T-helper 9 cell (primary cell): ENCODE measurements at places on chromosomes 7 and 10.
A peak's percentile ranks its signal among the peaks of the same experiment; 100 is the strongest.

DNA sequence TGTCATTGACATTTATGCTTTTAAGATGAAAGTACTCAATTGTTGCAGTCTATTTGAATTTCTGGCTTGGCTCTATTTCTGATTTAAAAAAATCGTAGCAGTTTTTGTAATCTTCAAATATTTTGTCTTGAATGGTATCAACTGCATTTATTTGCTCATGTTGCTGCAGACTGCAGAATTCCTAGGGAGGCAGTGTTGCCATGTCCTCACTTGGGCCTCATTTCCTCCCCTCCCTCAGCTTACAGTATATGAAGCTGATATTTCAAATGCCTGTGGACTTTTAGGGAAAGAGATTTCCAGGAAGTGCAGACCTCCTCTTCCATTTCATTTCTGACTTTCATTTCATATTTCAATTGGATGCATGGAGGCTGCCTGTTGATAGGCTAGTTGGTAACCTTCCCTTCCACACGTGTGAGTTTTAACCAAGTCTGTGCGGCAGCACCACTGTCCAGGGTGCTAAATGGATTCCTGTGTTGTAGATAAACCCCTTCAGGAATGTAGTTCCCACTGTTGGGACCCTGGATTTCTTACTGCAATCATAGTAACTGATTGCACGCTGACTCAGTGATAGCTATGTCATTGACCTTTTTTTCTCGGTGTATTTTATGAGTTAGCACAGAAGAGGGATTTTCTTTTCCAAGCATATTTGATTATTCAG, 17.5 kb downstream of the VPS50 start:
- no peak for DNase-seq

DNA sequence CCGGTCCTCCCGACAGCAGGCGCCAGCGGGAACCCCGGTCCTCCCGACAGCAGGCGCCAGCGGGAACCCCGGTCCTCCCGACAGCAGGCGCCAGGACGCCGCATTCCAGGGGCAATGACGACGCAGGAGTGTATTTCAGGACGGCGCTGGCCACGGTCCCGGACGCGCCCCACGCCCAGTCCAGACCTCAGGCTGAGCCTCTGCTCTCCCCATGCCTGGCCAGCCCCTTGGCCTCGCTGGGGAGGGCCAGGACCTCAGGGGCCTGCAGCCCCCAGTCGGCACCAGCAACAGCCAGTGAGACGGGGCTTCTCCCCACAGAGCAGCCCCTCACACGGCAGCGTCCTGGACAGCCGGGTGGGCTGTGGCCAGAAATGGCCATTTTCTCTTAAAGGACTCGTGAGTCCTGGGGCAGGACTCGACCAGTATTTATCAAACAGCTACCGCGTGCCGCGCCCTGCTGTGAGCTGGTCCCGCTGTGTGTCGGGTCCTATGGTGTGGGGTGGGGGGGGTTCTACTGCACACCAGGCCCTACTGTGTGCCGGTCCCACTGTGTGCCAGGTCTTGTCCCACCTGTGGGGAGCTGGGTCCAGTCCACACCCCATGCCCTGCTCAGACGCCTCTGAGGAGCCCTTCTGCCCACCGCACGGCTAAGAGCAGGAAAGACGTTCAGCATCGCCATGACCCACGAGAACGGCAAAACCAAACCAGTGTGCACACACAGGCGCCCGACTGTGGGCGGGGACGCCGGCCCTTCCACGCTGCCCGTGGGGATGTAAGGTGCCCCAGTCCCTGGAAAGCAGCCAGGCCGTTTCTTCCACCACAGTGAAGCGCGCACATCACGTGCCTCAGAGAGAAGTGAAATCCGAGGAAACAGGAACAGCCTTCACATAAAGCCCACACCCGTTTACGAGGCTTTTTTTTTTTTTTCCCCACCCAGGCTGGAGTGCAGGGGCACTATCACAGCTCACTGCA, 33.3 kb downstream of the GET4 start:
- DNase-seq = no peak

GRCh38 chr7:120731271-120731670, 126.7 kb downstream of the TSPAN12 start:
- DNase-seq = no peak

DNA sequence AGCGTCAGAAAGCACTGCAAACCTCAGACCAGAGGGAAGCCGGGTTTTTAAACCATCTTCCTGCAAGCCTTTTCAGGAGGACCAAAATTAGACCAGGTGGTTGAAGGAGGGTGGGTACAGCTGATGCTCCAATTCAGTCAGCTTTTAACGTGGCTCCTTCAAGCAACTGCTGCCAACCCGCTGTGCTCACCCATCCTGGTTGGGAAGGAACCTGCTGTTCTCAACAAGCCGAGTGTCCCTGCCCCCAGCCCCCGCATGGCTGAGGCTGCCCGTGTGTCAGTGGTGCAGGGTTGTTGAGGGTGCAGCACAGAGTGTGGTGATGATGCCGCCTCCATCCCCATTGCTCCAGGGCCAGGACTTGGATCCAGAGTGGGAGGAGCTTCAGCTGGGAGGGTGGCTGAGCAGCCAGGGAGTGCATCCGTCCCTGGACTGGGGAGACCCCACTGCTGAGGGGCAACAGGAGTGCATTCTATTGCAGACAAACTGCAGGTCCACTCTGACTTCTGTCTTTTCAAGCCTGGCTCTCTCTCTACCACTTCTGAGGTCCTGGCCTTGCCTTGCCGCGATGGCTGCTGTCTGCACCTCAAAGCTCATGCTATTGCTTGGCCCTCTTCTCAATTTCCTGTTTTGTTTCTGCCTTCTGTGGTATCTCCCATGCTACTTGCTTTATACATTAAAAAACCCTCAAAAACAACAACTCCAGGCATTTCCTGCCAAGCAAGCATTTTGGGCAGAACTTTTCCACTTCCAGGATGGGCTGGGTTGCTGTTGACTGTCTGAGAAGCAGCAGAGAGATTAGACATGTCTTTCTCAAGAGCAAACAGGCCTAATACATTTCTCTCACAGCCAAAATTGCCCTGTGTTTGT, 134.7 kb downstream of the DNAJB6 start:
- no peak for DNase-seq

- no peak for DNase-seq
These were observed 33.3 kb upstream of the XPNPEP1 start for GRCh38 chr10:109956454-109957091.

- DNase-seq = peak; percentile 63
These were observed at the start of gene COA1 for GRCh38 chr7:43729214-43729923. COA1 (minus strand) TSS chr7:43729523; CDS start chr7:43648614, 80,909 bp downstream.

DNA sequence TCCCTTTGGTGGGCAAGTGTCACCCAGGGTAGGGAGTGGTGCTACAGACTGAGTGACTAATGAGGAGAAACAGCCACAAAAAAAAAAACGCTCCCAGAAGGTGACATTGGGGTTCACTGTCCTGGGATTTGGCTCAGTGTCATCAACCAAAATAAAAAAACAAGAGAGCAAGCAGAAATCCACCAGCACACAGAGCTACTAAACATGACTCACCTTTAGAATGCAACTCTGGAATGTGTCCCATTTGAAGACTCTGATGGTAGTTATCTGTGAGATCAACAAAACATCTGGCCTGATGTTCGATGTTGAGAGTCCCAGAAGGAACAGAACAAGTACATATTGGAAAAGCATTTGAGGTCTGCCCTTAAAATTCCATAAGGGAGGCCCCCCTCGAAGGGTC, 200.3 kb upstream of the LYZL2 start:
- DNase-seq = no peak

DNA sequence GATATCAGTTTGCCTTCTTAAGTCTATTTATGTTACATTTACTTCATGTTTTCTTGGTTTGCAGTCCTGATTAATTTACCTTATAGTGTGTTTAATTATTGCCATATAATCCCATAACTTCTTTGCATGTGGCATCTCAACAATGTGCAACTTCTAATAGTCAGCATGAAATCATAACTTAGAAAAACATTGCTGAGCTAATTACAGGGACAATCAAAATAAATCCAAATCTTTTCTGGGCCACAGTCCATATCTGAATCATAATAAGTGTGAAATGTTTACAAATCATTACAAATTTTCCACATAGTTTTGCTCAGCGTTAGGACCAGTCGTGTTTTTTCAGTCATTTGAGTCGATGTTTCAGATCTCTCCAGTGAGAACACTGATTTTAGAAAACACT, 29.1 kb upstream of the CABCOCO1 start:
- DNase-seq = no peak

GRCh38 chr7:158811461-158811860, 17.8 kb downstream of the ESYT2 start:
- DNase-seq = no peak

- DNase-seq = no peak
These were observed 94.3 kb upstream of the SORCS3 start for GRCh38 chr10:104546756-104547155.

DNA sequence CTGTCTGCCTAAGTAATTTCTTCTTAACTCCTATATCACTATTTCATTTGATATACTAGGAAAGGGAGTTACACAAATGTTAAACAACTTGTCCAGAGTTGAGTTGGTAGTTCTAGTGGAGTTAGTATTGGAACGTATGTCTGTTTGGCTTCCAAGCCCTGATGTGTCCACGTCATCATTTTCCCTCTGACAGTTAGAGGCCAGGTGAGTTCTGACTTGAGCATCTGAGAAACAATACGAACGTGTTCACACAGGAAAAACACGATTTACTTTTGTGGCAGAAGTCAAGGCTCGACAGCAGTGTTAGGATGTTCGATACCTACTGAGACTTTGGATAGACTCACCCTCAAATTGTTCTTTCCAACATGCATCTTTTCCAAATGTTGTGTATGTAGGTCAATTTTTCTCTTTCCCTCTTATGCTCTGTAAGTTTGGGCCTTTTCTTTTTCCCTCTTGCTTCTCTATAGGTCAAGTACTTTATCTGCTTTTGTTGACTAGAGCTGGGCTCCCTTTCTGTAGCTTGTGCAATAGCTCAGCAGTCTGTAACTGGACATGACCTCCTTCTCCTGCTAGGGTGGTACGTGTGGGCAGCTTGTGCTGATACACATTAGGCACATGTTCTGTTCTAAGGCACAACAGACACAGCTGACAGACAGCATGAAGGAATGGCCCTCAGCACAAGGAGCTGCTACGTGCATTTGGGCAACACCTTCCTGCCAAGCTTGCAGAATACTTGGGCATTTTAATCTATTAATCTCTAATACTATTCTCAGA, 222.9 kb downstream of the PTEN start:
- no peak for DNase-seq

DNA sequence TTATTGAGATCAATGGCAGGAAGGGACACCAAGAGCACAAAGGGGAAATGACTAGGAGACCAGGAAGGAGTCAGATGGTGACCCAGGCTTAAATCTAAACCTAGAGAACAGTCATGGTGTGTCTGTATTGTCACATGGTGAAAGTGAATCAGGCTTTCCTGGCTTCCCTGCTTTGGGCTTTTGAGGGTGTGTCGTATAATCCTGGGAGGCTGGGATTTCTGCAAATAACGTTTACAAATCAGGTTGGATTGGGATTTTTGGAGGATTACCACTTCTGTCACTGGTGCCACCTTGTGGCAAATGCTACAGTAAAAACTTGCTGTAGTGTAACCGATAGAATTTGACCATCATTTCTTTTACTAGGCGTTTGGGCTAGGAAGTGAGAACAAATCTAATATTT, 502.6 kb downstream of the NRG3 start:
- DNase-seq = no peak

- DNase-seq = no peak
These were observed 134.5 kb downstream of the DYNC1I1 start for GRCh38 chr7:95906851-95907250.

GRCh38 chr10:51289519-51289918, 215.2 kb downstream of the PRKG1 start:
- DNase-seq = no peak

DNA sequence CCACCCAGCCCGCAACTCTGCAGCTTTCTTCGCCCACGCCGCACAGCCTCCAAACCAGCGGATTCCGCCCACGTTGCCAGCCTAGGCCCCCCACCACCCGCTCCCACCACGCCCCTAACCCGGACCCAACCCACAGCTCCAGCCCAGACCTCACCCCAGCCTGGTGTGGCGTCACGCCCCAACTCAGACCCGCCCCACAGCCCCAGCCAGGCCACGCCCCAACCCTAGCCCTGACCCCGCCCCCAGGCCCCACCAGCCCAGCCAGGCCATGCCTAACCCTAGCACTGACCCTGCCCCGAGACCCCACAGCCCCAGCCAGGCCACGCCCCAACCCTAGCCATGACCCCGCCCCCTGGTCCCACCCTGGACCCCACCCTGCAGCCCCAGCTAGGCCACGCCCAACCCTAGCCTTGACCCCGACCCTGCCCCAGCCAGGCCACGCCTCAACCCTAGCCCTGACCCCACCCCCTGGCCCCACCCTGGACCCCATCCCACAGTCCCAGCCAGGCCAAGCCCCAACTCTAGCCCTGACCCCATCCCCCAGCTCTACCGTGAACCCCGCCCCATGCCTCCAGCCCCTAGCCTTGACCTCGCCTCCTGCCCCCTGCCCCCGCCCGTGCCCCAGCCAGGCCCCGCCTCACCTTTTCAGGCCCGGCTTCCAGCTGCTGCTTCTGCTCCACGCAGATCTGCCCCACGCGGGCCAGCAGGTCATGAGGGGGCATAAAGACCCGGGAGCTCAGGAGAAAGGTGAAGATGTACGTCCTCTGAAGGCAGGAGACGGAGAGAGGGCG, 64.0 kb downstream of the RASGEF1A start:
- DNase-seq = peak; percentile 40

GRCh38 chr7:29296421-29296820, 101.8 kb downstream of the CHN2 start:
- DNase-seq = no peak

DNA sequence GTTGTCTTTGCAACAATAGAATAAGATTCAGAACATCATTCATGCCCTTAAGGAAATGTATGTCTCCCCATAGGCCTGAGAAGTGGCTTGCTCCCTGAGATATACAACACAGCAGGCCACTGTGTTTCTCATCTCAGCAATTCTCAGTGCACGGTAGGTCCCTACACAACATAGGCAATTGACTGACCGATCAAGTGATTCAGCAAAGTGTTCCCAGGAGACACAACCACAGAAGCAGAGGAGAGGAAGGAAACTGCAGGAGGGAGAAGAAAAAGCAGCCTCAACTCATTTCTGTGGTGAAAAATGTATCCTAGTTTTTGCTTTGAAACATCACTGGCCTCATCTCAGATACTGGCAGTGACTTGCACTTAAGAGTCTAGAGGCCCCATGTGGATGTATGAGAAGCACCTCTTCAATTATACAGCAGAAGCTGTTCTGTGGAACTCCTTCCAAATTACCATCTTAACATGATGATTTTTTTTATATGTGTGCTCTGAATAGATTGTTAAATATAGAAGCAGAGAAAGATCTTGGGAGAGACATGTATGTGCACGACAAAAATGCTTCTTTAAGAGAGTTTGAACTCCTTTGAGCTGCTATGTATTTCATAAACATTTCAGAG, 306.8 kb downstream of the XPNPEP1 start:
- no peak for DNase-seq

- DNase-seq = no peak
These were observed 107.4 kb downstream of the FAM107B start for GRCh38 chr10:14667280-14667679.

GRCh38 chr10:62384447-62385081, 10.4 kb downstream of the ZNF365 start:
- DNase-seq = no peak

GRCh38 chr7:7757576-7757975, 39.2 kb upstream of the RPA3 start:
- DNase-seq = no peak

GRCh38 chr10:6891924-6892323, 311.8 kb upstream of the PRKCQ start:
- DNase-seq = no peak
